ENCODE measurements at places on chromosomes 6 and 20.
A peak's percentile ranks its signal among the peaks of the same experiment; 100 is the strongest.

DNA sequence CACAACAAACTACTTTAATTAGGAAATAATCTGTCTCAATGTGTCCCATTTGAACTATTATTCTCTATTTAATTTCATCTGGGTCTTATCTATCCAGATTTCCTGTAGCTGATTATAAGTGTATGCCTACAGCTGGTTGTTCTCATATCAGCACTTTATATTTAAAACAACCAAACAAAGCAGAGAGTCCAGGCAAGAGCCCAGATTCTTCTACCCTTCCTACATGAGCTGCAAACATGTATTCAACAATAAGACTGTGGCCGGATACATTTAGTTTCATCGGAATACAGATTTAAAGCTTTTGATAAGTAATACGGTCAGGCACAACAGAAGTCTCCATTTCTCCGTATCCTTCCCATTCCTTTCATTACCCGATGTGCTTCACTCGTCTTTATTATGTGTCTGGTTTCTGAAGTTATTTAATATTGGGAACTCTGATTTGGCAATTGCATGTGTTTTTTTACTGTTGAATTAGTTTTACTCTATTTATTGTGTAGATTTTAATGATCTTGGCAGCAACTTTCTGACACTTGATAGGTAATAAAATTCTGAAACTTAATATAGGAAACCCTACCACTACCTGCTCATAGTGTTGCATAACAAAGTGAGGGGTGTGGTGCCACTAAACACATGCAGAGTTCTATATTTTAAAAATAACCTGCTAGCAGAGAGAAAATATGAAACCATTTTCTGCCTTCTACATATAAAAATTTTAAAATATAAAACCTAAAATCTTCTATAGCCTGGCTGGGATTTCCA is 653.5 kb upstream of the PTCHD4 start:
- DNase-seq, result no peak

- DNase-seq, result no peak
Measured at GRCh38 chr6:40948570-40948969, 90.5 kb downstream of the UNC5CL start.

GRCh38 chr6:11978169-11978987 is 33.7 kb upstream of the HIVEP1 start:
- no peak for DNase-seq

DNA sequence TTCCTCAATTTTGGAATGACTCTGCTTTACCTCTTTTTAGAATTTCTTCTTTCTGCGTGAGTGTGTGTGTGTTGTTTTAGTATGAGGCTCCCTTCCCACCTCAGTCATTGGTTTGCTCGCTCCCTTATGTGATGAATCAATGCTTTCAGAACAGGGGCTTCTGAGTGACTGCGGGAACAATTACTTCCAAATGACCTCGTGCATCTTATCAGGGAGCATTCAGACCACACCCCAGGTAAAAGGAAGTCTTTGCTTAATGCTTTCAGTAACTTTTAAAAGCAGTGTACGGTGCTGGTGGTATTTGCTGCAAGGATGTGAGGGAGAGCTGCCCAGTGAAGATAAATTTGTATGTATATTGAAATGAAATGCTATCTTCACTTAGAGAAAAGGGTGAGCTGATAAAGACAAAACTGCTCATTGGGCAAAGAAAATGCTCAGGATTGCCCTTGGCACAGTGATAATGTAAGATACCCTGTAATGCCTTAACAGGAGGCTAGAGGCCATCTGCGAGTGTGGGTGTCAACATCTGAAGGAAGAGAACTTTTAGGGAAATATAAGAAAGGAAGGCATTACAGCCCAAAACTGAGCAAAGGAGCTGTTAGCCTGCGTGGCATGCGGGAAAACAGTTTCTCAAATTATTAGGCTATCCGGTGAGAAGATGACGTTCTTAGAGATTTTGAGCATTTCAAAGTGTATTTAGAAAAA is at the start of gene MLIP:
TSS of gene MLIP (plus strand) at position 103 of the 705 bp plus-strand sequence. CDS start at position 140, 37 bp downstream.
- no peak for DNase-seq

GRCh38 chr6:129473546-129473945 is 236.4 kb downstream of the ARHGAP18 start:
- DNase-seq, result peak; percentile 89

Data from NCI-H1105 (cell line).